ENCODE measurements at places on chromosomes 7 and 10. TPM values are rescaled to one million over a fixed set of nuclear protein-coding genes. Genes with fewer than 3 reads are reported as not detected.

DNA sequence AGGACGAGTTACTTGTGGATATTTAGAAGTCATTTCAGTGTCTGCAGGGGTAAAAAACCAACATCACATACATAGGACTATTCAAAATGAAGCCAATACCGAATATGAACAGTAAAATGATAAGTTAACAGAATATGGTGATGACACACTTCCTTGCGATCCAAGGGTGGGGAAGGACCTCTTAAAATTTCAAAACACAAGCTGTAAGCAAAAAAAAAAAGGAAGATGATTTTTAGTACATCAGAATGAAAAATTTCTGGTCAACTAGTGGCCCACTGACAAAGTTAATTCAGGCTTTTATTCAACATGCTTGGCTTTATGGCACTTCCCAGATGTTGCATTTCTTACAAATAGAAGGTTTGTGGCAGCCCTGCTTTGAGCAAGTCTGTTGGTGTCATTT, 19.0 kb upstream of the GALNTL5 start:
- H3K4me1 ChIP-seq, result no peaks in the 10 kb centered on the region
- no peak overlapping the region for H3K4me3 ChIP-seq
- no peaks in the 10 kb centered on the region for H3K27me3 ChIP-seq
- H3K27ac ChIP-seq, result no peak overlapping the region
- H3K36me3 ChIP-seq, result no peaks in the 10 kb centered on the region

DNA sequence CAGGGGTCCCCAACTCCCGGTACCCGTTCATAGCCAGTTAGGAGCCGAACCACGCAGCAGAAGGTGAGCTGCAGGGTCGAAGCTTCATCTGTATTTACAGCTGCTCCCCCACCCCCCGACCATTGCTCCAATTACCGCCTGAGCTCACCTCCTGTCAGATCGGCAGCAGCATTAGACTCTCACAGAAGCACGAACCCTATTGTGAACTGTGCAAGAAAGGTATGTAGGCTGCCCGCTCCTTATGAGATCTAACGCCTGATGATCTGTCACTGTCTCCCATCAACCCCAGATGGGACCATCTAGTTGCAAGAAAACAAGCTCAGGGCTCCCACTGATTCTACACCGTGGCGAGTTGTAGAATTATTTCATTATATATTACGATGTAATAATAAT, 14.6 kb upstream of the AZGP1 start:
- no peaks in the 10 kb centered on the region for H3K27me3 ChIP-seq
- H3K4me1 ChIP-seq, result peaks cover 11% of the 10 kb centered on the region
- DNase-seq, result no peak
- H3K36me3 ChIP-seq, result no peaks in the 10 kb centered on the region

GRCh38 chr10:113971349-113971973, 72.2 kb upstream of the ADRB1 start:
- no peaks in the 10 kb centered on the region for H3K4me1 ChIP-seq
- H3K27ac ChIP-seq, result no peak overlapping the region
- no peaks in the 10 kb centered on the region for H3K27me3 ChIP-seq
- no peak for DNase-seq

DNA sequence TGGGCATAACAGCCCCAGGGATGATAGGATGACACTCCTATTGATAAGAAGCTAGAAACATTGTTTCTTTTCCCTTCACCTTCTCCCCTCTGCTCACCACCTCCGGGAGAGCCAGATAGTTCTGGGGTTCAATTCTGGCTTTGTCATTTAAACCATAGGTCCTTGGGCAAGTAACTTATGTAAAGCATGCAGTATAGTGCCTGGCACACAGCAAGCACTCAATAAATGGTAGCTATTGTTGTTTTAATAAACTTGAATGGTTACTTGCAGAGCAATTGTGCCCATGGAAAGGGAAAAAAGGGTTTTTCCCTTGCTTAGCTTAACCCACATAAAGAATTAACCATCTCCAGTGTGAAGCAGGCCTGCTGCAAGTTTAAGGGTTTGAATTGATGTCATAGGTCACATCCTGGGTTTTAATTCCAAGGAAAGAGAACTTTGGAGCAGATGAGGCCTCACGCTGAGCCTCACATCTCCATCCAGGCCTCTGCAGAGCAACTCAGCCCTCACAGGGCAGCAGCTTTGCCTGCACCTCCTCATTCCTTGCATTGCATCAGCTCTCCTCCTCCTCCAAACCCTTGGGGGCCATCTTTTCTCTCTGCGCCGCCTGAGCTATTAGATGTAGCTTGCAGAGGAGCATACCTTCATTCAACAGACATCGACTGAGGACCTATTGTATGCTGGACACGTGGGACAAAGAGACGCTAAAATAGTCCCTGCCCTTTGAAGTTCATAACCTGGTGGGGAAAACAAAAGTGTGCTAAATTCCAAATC, 22.9 kb downstream of the ZNF775 start:
- H3K4me3 ChIP-seq, result no peak overlapping the region
- H3K27me3 ChIP-seq, result no peaks in the 10 kb centered on the region
- H3K4me1 ChIP-seq, result no peaks in the 10 kb centered on the region
- peak; percentile 17 for DNase-seq
- H3K27ac ChIP-seq, result no peak overlapping the region
- peaks cover 8% of the 10 kb centered on the region for H3K36me3 ChIP-seq

- peak overlapping the region; percentile 33 for H3K27ac ChIP-seq
- no peaks in the 10 kb centered on the region for H3K27me3 ChIP-seq
- no peak overlapping the region for H3K4me3 ChIP-seq
- DNase-seq, result no peak
- H3K36me3 ChIP-seq, result no peaks in the 10 kb centered on the region
These were observed 130.7 kb upstream of the KMT2E start for GRCh38 chr7:104883248-104883717.

DNA sequence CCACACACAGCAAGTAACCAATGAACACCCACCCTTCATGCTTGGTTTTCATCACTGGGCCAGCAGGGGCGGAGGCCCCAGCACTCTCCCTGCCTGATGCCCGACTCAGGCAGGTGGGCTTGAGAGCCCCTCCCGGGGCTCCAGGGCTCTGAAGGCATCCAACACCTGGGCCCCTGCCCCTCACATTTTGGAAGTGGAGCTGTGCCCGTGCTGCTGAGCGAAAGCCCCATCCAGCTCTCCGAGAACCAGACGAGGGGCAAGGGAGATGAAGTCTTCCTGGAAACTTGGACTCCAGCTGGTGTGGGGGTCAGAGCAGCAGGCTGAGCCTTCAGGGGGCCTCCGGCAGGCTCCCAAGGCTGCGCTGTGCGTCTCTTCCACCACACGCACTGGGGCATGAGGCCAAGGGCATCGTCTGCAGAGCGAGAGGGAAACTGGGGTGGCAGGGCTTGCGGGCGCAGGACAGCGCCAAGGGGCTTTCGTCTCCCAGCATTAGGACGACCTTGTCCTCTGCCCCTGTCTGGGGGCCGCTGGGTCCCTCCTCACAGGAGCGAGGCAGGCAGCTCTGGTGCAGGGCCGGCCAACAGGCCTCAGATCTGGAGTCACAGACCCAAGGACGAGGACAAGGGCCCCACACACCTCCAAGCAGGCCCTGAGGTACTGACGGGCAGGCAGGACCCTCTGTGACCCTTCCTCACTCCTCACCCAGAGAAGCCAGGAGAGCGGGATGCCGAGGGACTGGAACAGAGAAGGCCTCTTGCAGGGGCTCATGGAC, 108.3 kb upstream of the FAM20C start:
- no peak overlapping the region for H3K27ac ChIP-seq
- peaks cover 38% of the 10 kb centered on the region for H3K4me1 ChIP-seq
- H3K36me3 ChIP-seq, result no peaks in the 10 kb centered on the region
- no peaks in the 10 kb centered on the region for H3K27me3 ChIP-seq
- peak; percentile 50 for DNase-seq

- H3K27ac ChIP-seq, result no peak overlapping the region
- H3K36me3 ChIP-seq, result no peaks in the 10 kb centered on the region
- H3K27me3 ChIP-seq, result no peaks in the 10 kb centered on the region
- DNase-seq, result no peak
- H3K4me3 ChIP-seq, result no peak overlapping the region
These were observed 216.8 kb upstream of the KLF6 start for GRCh38 chr10:4001811-4002210.

DNA sequence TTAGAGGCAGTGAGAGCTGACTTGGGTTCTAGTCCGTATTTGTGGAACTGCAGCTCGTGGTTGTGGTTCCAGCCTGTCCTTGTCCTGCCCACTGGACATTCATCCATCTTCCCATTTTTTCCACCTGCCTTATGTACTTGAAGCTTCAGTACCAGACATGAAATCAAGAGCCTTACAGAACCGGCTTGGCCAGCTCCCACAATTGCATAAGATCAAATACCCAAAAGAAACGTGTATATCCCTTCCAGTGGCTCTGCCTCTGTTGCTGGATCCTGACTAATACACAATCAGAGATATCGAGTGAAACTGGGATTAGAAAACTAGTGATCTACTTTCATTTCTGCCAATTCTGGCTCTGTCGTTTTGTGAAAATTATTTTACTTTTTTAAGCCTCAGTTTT, 23.8 kb upstream of the LIPA start:
- no peak overlapping the region for H3K27ac ChIP-seq
- no peak for DNase-seq
- no peaks in the 10 kb centered on the region for H3K27me3 ChIP-seq

GRCh38 chr10:21989453-21990154, 13.9 kb downstream of the DNAJC1 start:
- no peak overlapping the region for H3K4me3 ChIP-seq
- H3K36me3 ChIP-seq, result no peaks in the 10 kb centered on the region
- peak; percentile 81 for DNase-seq
- peaks cover 13% of the 10 kb centered on the region for H3K4me1 ChIP-seq

DNA sequence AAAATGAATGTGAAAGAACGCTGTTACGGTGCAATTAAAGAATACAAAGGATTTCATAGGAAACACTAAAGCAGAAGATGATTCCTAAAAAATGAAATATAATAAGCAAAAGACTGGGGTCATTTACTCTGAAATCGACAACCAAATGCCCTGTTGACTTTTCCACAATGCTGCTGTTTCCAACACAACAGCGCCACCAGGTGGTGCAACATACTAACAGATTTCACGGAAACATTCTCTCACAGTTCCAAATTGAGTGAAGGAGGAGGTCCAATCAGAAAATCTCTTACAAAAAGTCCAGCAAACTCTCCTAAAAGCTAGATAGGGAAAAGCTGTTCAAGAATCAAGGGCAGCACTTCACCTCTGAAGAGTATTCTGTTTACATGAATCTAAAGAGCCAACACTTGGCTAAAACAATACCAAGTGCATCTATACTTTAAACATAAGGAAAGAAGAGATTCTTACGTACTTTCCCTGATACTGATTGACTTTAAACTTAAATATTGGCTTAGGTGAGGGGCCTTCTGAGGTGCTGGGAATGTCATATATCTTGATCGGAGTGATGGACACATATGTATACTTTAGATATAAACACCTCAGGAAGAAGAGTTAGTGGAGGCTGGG, 55.9 kb downstream of the UPF2 start:
- no peaks in the 10 kb centered on the region for H3K27me3 ChIP-seq
- no peaks in the 10 kb centered on the region for H3K4me1 ChIP-seq
- peak; percentile 71 for DNase-seq
- no peaks in the 10 kb centered on the region for H3K36me3 ChIP-seq
- H3K4me3 ChIP-seq, result no peak overlapping the region

- no peaks in the 10 kb centered on the region for H3K27me3 ChIP-seq
- H3K27ac ChIP-seq, result peak overlapping the region; percentile 22
- no peaks in the 10 kb centered on the region for H3K36me3 ChIP-seq
These were observed 29.9 kb upstream of the PDCD4 start for GRCh38 chr10:110841767-110842267.

DNA sequence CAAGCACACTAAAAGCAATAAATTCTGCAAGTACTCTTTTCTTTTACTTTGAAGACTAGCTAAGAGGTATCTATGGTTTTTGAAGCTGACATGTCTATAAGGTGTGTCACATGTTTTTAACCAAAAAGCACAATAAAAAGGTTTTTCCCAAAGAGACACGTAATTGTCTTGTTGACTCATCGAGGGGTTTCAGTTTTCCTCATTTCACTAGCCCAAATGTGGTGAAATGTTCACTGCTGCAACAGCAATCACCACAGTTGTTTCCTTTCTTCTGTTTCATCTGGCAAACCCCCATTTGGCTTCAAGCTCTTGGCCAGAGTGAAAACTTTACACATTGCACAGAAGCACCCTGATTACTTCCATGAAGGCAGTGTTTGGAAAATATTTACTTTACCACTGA, 3.8 kb upstream of the HOXA4 start:
- DNase-seq, result peak; percentile 85
- H3K27me3 ChIP-seq, result no peaks in the 10 kb centered on the region
- peak overlapping the region; percentile 91 for H3K27ac ChIP-seq
- H3K4me3 ChIP-seq, result no peak overlapping the region

- no peaks in the 10 kb centered on the region for H3K27me3 ChIP-seq
- DNase-seq, result no peak
- no peak overlapping the region for H3K4me3 ChIP-seq
- no peak overlapping the region for H3K27ac ChIP-seq
- H3K36me3 ChIP-seq, result no peaks in the 10 kb centered on the region
These were observed 125.5 kb downstream of the RNF32 start for GRCh38 chr7:156765901-156766656.

DNA sequence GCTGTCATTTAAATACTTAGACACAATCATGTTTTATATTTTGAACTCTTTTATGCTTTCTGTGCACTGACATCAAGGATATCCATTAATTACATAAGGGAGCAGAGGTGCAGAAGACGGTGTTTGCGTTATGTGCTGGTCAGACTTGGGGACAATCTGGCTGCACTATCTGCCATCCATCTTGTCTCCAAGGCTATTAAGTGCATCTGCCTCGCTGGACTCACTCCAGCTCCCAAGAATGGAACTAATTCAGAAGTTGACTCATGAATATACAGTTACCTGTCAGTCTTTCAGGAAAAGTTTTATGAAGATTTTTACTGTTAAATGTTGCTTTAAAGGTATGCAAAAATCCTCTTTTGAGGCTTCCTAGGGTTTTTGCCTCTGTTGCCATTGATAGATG, 391.0 kb downstream of the SUGCT start:
- H3K4me1 ChIP-seq, result peaks cover 32% of the 10 kb centered on the region
- H3K27me3 ChIP-seq, result no peaks in the 10 kb centered on the region
- no peaks in the 10 kb centered on the region for H3K36me3 ChIP-seq
- no peak overlapping the region for H3K4me3 ChIP-seq
- no peak for DNase-seq

DNA sequence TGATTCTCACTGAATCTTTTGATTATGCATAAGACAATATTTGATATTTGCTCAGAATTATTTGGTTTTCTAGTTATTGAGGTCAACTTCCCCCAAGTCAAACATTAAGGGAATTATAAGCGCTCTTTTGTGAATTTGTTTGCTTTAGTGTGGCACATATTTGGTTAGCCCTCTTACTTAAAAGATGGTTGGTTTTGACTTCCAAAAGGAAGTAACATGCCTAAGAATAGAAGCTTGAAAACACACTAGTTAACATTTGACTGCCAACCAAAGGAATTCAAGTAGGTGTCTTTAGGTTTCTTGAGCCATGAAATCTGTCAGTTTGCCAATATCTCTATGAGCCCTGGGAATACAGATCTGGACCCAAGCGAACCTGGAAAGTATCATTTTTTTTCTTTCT, 24.9 kb downstream of the STEAP4 start:
- H3K4me3 ChIP-seq, result no peak overlapping the region
- no peak overlapping the region for H3K27ac ChIP-seq
- no peaks in the 10 kb centered on the region for H3K27me3 ChIP-seq
- DNase-seq, result no peak
- H3K4me1 ChIP-seq, result no peaks in the 10 kb centered on the region
- no peaks in the 10 kb centered on the region for H3K36me3 ChIP-seq

- H3K27ac ChIP-seq, result no peak overlapping the region
- H3K4me1 ChIP-seq, result no peaks in the 10 kb centered on the region
- no peak overlapping the region for H3K4me3 ChIP-seq
- DNase-seq, result no peak
These were observed 74.7 kb downstream of the LSM5 start for GRCh38 chr7:32415519-32415918.

Gene SEMA3E
- total RNA-seq, result 7.8 TPM

Gene TUBB8
- not detected for total RNA-seq

Gene GARIN1A
- total RNA-seq, result 0.49 TPM

Gene SKAP2
- total RNA-seq, result 18.9 TPM

Gene AGK
- total RNA-seq, result 18.2 TPM
